ENCODE measurements at places on chromosomes 16 and 17. TPM values are rescaled to one million over a fixed set of nuclear protein-coding genes. Genes with fewer than 3 reads are reported as not detected.

The CSH2 gene
- not detected for total RNA-seq

The SLFN11 gene
- 41.5 TPM for total RNA-seq

The WNT3 gene
- 0.89 TPM for total RNA-seq

The RHBDL3 gene
- total RNA-seq: 0.15 TPM

The C16orf54 gene
- total RNA-seq: 0.33 TPM

- H3K4me1 ChIP-seq: no peaks in the 10 kb centered on the region
- H3K4me3 ChIP-seq: no peak overlapping the region
- no peaks in the 10 kb centered on the region for H3K27me3 ChIP-seq
- H3K36me3 ChIP-seq: no peaks in the 10 kb centered on the region
- no peak for DNase-seq
Observed at GRCh38 chr17:64599187-64599676, 62.9 kb downstream of the SMURF2 start.

DNA sequence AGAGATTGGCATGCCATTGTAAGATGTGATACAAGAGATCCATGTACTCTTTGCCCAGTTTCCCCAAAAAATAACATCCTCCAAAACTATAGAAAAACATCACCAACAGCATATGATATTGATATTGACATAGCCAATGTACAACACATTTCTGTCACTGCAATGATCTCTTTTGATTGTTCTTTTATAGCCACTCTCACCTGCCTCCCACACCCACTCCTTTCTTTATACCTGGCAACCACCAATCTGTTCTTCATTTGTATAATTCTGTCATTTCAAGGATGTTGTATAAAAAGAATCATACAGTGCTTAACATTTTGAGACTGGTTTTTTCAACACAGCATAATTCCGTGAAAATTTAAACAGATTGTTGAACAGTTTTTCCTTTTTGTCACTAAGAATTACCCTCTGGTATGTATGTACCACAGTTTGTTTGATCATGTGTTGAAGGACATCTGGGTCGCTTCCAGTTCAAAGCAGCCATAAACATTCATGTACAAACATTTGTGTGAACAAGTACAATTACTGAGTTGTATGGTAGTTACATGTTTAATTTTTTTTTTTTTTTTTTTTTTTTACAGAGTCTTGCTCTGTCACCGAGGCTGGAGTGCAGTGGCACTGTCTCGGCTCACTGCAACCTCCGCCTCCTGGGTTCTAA is 9.9 kb downstream of the KRTAP9-1 start:
- no peaks in the 10 kb centered on the region for H3K4me1 ChIP-seq
- no peak overlapping the region for H3K27ac ChIP-seq
- DNase-seq: no peak
- H3K27me3 ChIP-seq: no peaks in the 10 kb centered on the region
- H3K4me3 ChIP-seq: no peak overlapping the region

DNA sequence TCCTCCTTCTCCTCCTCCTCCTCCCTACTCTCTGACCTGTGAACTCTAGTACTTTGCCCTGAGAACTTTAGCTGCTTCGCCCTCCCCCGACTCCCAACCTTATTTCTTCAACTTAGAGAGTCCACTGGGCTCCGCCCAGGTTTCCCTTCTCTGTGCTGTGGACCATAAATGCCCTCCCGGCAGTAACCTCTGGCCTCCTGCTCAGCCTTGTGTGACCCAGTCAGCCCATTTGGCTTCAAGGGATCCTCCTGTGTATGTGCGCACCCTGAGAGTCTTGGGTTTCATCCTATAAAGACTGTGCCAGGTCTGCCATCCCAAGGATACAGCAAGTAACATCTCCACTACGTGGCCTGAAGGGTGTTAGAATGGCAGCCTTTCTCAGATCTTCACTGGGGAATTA is 275.6 kb upstream of the C16orf82 start:
- no peaks in the 10 kb centered on the region for H3K27me3 ChIP-seq
- no peak overlapping the region for H3K27ac ChIP-seq
- no peaks in the 10 kb centered on the region for H3K4me1 ChIP-seq
- H3K36me3 ChIP-seq: no peaks in the 10 kb centered on the region
